ENCODE measurements at places on chromosomes 1 and 21.

DNA sequence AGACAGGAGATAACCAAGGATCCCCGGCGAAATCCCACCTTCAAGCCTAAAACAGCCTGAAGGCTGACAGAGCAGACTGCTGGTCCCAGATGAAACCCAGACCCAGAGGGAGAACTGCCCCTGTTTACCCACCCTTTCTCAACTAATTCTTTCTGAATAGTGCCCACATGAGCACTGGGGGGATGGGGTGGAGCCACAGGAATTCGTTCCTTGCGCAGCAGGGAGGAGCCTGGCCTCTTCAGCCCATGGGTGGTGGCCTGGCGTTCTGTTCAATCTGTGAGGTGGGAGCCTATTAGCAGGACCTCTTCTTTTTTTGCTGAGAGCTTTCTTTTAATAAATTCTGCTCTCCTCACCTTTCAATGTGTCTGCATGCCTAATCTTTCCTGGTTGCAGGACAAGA is 6.6 kb upstream of the AK5 start:
- DNase-seq, result no peak

DNA sequence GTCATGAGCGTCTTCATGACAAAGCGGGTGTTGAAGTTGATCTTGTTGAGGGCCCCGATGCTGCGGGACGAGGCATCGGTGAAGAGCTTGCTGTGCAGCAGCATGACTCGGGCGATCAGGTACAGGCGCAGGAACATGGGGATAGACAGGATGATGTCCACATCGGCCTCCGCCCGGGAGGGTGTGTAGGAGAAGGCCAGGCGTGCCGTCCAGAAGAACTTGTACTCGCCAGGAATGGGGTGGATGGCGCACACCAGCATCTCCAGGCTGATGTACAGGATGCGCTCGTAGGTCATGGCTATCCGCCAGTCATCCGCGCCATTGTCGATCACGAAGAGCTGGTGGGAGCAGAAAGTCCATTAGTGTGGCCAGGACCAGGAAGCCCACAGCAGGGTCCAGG is 98.0 kb downstream of the KCNN3 start:
- no peak for DNase-seq

DNA sequence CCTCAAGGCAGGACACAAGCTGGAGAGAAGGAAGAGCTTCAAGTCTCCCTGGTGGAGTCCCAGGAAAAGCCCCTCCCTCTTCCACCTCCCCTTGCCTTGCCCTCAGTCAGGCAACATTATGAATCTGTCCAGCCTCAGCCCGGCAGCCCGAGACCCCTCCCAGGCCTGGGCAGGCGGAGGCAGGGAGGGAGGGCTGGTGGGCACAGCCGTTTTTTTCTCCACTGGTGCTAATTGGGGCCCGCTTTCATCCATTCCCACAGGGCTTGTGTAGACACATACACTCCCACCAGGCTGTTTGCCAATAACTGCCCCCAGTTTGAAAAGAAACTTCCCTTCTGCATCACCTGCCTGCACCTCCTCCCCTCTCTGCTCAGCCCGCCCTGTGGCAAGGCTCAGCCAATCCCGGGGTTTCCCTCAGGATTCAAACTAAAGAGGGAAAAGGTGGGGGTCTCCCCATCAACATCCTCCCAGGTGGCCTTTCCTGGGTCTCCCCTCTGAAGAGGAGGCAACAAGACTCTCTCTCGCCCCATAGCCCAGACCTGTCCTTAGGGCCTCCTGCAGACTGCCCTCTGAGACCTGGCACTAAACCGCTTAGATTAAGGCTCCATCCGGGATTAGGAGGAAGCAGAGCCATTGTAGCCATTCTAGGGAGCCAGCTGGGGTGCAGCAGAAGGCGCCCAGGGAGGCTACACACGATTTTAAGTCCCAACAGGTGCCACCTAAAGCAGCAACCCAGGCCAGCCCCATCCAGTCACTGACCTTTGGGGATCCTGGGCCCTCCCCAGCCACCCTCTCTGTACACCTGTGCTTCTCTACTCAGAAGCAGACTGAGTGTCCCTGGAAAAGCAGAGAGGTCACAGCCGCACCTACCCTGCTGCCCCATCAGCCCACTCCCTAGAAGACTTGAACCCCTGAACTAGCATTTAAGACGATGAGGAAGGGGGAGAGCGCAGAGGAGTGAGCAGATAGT is 3.5 kb downstream of the IGSF9 start:
- no peak for DNase-seq

DNA sequence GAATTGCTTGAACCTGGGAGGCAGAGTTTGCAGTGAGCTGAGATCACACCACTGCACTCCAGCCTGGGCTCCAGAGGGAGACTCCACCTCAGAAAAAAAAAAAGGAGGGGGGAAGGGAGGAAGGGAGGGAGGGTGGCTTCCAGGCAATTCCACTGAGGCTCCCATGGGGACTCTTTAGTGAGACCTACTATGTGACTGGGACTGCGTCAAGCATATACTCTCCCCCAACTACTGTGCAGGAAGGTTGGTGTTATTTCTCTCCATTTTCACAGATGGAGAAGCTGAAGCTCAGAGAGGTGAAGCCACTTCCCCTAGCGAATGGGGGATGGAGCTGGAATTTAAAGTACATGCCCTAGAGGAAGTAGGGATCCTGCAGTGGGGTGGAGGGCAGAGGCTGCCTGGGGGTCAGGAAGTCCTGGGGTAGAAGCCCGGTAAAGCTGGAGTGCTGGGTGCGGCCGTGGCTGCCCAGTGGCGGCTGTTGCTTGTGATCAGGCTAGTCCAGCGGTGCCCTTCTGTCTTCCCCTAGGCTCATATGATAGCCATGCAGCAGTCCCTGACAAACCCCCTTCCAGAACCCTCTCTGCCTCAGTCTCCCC is 40.3 kb downstream of the RAP1GAP start:
- no peak for DNase-seq

- no peak for DNase-seq
These were observed 161.5 kb downstream of the HLX start for GRCh38 chr1:221040691-221041285.

- DNase-seq, result no peak
These were observed 482 bp downstream of the GRIK1 start for GRCh38 chr21:29939104-29939923.

DNA sequence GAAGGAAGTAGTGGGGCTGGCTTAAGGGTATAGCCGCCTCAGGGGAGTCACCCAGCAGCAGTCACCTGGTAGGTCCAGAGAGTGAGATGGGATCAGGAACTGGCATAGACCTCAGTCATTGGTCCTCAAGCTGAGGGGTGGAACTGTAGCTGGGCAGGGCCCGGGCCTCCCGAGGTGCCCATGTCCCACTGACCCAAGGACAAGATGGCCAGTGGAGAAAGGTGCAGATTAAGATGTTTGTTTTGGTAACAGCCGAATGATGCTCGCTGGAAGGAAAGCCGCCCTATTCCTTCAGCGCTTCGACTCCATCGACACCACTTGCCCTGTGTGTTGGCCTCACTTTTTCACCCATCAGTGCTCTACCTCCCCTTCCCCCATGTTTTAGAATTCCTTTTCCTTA is 16.4 kb downstream of the COL9A2 start:
- no peak for DNase-seq

GRCh38 chr1:114368560-114369255 is 142.3 kb downstream of the TRIM33 start:
- DNase-seq, result no peak

DNA sequence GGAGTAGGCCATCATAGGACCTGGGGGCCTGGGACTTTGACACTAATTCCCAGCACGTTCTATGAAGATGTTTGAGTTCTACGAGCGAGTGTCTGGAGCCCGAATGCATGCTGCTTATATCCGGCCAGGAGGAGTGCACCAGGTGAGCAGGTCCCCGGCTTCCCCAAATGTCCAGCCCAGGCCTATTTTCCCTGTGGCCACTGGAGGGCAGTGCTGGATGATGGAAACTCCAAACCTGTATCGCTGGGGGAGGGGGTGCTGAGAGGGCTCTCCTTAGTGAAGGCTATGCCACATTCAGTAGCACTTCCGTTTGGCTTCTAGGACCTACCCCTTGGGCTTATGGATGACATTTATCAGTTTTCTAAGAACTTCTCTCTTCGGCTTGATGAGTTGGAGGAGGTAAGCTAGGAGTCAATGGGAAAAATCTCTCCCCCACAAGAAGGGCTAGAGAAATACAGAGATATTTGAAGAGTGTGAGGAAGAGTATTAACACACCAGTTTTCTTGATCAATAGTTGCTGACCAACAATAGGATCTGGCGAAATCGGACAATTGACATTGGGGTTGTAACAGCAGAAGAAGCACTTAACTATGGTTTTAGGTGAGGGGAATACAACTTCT is 5.2 kb upstream of the FCER1G start:
- peak; percentile 87 for DNase-seq

GRCh38 chr1:62175568-62176179 is 19.0 kb upstream of the L1TD1 start:
- peak; percentile 59 for DNase-seq

GRCh38 chr1:97942161-97943123 is 21.6 kb upstream of the DPYD start:
- DNase-seq, result no peak

DNA sequence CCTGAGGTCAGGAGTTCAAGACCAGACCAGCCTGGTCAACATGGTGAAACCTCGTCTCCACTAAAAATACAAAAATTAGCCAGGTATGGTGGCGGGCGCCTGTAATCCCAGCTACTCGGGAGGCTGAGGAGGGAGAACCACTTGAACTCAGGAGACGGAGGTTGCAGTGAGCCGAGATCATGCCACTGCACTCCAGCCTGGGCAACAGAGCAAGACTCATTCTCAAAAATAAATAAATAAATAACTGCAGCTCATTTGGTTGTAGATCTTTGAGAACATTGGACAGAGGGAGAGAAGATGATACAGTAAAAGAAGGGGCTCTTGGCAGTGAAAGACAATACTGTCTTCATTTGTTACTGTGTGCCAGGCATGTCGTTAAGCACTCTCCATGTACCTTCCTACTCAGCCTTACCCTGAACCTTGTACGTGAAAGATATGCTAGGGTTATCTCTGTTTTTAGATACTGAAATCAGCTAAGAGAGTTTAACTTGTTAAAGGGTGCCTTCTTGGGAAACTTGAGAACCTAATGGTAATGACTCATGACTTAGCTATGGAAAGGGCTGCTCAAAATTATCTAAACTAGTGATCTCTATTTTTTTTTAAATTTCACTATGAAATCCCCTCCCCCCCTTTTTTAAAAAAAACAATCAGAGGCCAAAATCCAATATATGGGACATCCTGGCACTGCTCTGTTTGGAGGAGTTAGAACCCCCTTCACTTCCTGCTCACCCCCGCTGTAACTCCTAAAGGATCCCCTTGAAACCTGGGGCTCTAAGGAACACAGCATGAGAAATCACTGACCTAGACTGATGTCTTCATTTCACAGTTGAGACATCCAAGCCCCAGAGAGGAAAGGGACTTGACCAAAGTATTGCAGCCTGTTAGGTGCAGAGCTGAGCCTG is 6.8 kb upstream of the KPNA6 start:
- no peak for DNase-seq

- no peak for DNase-seq
These were observed 414.9 kb downstream of the SMYD3 start for GRCh38 chr1:246092136-246092535.

- DNase-seq, result no peak
These were observed 1.6 kb downstream of the ABCA4 start for GRCh38 chr1:94119306-94119705.

GRCh38 chr1:214331180-214331579 is 50.2 kb downstream of the SMYD2 start:
- no peak for DNase-seq

DNA sequence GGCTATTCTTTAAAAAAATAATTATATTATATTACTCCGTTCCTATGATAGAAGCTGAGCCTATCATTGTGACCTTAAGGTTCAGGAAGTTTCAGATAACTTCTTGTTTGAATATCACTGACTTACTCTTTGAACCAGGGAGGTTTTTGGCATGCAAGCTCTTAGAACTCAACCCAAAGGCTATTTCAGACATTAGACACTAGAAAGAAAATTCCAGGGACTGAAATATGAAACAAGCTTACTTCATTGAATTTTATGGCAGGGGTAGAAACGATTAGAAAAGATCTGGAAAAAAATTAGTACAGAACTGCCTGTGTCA is 159.6 kb downstream of the DENND1B start:
- DNase-seq, result no peak

GRCh38 chr1:107879927-107880326 is 85.1 kb downstream of the VAV3 start:
- DNase-seq, result no peak

DNA sequence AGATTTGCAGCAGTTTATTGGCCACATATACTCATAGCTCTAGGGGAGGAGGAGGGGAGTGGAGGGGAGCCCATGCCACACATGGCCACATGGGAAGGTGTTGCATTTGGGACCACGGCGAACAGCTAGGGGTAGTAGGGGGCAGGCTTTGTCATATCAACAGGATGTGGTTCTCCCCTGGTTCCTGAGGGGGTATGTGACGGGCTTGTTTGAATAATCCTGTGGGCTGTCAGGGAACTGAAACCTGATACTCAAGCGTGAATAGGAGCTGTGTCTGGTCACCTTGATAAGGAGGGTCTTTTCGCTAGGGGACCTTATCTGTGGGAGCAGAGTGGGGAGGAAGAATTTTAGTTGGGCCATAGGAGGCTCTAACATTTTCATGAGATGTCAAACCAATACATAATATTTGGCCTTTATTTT is 264.7 kb downstream of the CTH start:
- no peak for DNase-seq

GRCh38 chr21:44534688-44535087 is 5.3 kb downstream of the KRTAP10-1 start:
- no peak for DNase-seq

- no peak for DNase-seq
These were observed 64.9 kb downstream of the LMO4 start for GRCh38 chr1:87393445-87394085.

DNA sequence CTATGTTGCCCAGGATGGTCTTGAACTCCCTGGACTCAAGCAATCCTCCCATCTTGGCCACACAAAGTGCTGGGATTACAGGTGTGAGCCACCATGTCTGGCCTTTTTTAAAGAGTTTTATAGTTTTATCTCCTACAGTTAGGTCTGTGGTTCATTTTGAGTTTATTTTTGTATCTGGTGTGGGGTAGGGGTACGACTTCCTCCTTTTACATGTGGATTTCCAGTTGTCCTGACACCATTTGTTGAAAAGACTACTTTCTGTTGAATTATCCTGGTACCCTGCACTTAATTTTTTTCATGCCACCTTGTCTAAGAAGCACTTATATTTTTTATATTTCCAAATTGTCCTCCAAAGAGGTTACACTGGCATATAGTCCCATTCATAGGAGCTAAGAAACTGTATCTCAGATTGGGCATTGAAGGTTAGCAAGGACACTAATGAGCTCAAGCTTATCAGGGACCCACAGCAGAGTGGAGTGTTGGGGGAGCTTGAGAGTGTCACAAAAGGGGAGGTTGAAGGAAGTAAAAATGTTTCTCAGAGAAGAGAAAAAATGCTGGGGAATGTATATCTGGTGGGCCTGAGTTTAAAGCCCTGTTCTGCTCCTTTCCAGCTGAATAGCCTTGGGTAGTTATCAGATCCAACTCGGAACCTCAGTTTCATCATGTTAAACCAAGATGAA is 23.4 kb upstream of the MEF2D start:
- DNase-seq, result no peak

GRCh38 chr1:154474802-154475201 is 27.2 kb upstream of the TDRD10 start:
- peak; percentile 64 for DNase-seq

Measured in suppressor macrophage treated with lipopolysaccharide for 4 hours (primary cell).